ENCODE measurements at places on chromosomes 5 and 9.

GRCh38 chr9:69346596-69347390, 21.8 kb downstream of the ENTREP1 start:
- no peak for DNase-seq

- no peak for DNase-seq
These were observed 243.8 kb downstream of the CSNK1G3 start for GRCh38 chr5:123755653-123756317.

DNA sequence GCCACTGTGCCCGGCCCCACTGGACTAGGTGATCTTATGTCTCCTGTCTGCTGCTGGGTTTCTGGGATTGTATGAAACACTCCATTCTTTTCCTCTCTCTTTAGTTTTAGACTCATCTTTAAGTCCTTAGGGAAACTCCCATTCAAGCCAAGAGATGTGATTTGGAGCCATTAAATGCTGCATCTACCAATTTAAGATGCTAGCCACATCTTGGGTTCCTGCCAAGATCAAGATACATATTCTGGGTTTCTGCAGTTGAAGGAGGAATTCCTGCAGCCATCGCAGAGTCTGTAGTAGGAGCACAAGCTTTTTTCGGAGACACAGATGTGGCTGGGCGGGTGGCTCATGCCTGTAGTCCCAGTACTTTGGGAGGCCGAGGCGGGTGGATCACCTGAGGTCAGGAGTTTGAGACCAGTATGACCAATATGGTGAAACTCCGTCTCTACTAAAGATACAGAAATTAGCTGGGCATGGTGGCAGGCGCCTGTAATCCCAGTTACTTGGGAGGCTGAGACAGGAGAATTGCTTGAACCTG, 23.2 kb downstream of the STXBP1 start:
- no peak for DNase-seq

- no peak for DNase-seq
These were observed 35.9 kb downstream of the FBXW2 start for GRCh38 chr9:120757026-120757913.

GRCh38 chr9:112789473-112789872, 38.9 kb downstream of the SNX30 start:
- no peak for DNase-seq

GRCh38 chr5:149011084-149011483, 51.8 kb downstream of the SH3TC2 start:
- no peak for DNase-seq

- no peak for DNase-seq
These were observed 32.4 kb downstream of the GOLGA2 start for GRCh38 chr9:128243215-128244018.

DNA sequence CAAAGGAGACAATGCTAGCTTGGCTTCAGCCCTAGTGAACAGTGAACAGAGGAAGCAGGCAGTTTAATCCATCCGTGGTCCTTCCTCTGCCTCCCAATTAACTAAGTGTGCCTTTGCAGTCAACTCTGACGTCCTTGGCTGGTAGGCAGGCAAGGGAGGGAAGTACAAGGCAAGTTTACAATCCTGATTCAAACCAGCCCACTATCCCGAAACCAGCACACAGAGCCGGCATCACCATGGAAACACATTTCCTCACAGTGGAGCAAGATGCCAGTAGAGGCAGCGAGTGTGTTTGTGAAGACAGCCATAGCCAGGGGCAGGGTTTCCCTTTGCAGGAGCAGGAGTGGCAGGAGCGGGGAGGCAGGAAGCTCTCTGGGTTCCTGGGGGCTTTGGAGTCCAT, 73.9 kb downstream of the GOLPH3 start:
- no peak for DNase-seq

DNA sequence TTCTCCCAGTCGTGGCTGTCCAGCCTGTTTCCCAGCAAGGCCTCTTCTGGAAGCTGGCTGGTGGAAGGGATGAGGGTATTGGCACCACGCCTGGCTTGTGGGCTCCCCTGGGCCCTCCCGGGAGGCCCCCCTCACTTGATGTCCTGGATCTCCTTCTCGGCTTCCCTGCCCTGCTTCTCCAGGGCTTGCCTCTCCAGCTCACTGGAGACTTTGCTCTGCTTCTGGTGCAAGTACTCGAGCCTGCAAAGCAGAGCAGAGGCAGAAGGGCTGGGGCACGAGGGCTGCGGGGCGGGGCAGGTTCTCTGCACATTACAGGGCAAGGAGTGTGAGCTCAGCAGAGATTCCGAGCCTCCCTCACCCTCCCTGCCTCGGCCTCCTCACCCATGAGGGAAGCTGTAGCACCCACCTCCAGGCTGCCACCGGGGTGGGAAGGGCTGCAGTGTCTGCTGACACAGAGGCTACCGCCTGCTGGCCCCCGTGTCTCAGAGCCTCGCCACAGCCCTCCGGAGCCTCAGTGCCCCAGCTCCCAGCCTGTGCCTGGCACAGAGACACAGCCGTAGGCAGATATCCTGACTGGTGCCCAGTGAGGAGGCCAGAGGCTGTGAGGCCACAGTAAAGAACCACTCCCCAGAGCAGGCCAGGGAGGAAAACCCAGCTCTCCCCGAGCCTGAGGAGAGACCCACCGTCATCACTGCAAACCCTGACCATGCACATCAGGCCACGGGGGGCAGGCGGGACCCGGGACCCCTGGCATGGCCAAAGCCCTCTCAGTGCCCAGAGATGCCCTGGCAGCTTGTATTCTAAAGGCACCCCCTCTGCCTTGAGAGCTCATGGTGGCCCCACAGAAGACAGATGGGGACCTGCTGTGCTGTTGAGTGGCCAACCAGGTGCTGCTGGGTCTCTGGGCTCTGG, 7.2 kb downstream of the SNAPC4 start:
- no peak for DNase-seq

- peak; percentile 70 for DNase-seq
These were observed 376.9 kb downstream of the DTWD2 start for GRCh38 chr5:118611332-118611945.

- DNase-seq: no peak
These were observed 23.4 kb downstream of the ANKRA2 start for GRCh38 chr5:73542020-73542419.

DNA sequence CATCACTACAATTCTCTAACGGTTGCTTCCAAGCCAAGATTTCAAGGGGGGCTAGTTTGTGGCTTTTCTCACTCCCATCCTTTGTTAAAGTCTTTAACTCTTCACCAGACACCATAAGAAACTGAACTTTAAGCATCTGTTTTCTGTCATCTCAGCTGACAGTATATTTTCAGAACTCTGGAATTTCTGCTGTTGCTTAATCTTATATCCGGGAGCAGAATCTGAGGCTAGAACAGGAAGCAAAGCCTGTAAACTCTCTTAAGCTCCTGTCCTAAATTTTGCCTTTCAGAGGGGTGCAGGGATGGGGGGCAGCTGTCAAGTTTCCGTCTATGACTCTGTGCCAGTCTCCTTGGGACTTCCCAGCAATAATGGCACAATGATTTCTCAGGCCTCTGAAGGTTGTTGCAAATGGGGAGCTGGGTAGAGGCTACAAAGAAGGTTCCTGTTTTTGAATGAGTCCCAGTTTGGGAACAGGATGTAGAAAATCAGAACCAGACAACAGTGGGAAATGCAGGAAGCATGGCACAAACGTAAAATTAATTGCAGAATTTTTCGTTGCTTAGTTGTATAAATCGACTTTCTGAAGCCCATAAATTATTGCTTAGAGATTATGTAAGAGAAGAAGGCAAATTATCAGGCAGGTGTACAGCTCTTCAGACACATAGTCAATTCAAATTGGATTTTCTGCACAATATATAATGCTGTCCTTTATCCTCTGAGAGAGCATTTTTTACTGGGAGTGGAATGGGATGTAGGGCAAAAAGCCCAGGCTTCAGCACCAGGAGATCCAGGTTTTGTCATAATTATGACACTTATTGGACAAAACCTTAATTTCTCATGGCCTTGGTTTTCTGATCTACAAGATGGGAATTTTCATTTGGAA, 430.9 kb downstream of the DMAC1 start:
- no peak for DNase-seq

GRCh38 chr5:115661101-115661500, 35.3 kb upstream of the TMED7 start:
- no peak for DNase-seq

- DNase-seq: no peak
These were observed 11.4 kb upstream of the C1QTNF3 start for GRCh38 chr5:34054400-34054729.

DNA sequence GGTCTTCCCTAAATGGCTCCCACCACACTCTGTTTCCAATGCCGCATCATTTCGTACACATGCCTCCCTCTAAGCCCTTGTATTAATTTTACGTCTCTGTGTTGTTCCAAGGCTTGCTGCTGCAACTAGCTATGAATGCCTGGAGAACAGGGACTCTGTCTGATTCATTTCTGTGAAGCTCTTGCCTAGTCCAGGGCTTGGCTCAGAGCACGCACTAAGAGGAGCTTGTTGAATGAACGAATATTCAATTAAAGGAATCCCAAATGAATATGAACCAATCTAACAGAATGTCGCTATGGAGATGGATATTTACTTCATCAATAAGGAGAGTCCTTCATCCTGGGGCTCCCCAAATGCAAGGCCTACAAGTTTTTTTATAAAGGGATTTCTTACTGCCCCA, 55.3 kb downstream of the TGFBR1 start:
- DNase-seq: no peak

- DNase-seq: no peak
These were observed 9.0 kb downstream of the GPSM1 start for GRCh38 chr9:136336156-136336870.

GRCh38 chr5:91090995-91091394, 292.1 kb downstream of the ARRDC3 start:
- no peak for DNase-seq

DNA sequence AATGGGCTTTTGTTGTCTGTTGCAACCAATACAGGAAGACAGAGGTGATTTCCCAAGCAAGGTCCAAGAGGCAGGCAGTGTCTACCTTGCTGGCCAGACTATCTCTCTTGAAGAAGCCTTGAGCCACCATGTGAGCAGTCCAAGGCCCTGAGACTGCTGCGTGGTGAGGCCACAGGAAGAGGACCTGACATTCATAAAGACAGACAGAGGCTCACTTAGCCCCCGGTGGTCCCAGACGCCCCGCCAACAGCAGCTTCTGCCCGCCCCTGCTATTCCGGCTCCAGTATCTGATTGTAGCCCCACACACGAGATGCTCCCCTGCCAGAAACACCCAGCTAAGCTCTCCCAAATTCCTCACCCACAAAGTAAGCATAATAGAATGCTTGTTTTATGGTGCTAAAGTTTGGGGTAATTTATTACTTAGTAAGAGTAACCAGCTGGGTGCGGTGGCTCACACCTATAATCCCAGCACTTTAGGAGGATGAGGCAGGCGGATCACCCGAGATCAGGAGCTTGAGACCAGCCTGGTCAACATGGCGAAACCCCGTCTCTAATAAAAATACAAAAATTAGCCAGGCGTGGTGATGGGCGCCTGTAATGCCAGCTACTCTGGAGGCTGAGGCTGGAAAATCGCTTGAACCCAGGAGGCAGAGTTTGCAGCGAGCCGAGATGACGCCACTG, 22.8 kb upstream of the FUBP3 start:
- no peak for DNase-seq

DNA sequence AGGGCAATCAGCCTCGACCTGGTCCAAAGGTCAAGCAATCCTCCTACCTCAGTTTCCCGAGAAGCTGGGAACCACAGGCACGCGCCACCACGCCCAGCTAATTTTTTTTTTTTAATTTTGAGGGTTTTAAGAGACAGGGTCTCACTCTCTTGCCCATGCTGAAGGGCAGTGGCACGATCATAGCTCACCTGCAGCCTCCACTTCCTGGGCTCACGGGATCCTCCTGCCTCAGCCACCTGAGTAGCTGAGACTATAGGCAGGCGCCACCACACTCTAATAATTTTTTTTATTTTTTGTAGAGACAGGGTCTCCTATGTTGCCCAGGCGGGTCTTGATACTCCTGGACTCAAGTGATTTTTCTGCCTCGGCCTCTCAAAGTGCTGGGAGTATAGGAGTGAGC, 1.6 kb downstream of the UIMC1 start:
- no peak for DNase-seq

DNA sequence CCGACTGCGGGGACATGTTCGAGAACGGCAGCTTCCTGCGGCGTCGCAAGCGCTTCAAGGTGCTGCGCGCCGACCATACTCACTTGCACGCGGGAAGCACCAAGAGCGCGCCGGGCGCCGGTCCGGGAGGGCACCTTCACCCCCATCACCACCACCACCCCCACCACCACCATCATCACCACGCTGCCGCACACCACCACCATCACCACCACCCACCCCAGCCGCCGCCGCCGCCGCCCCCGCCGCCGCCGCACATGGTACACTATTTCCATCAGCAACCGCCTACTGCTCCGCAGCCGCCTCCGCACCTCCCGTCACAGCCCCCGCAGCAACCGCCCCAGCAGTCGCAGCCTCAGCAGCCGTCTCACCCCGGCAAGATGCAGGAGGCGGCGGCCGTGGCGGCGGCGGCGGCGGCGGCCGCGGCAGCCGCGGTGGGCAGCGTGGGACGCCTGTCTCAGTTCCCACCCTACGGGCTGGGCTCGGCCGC, 514 bp downstream of the FOXB2 start:
- DNase-seq: peak; percentile 34

DNA sequence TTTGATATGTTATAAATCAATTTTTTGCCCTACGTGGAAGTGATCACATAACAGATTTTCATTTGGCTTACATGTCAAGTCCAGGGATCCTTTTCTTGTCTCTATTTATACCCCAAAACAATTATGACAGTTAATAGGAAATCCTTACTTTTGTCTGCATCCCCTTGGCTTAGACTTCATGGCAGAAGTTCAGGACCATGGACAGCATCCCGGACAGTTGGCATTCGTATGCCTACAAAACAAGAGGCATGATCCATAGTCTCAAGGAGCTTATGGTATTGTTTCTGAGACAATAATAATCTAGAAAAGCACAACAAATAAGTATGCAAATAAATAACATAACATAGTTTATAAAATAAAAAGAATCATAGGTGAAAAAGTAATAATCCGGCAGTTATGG, 214.3 kb upstream of the GRIA1 start:
- no peak for DNase-seq

DNA sequence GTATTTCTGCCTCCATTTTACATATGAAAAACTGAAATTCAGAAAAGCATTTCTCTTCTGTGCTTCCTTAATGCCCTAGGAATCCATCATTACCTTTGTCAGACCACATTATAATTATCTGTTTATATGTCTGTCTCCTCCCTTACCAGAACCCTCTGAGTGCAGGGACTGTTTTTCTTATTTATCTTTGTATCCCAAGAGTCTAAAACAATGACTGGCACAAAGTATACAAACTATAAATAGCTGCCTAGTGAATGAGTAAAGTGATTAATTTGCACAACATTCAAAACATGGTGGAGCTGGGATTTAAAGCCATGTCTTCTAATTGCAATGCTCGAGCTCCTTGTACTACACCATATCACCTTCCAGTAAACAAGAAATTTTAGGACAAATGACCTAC, 49.3 kb upstream of the HK3 start:
- no peak for DNase-seq

DNA sequence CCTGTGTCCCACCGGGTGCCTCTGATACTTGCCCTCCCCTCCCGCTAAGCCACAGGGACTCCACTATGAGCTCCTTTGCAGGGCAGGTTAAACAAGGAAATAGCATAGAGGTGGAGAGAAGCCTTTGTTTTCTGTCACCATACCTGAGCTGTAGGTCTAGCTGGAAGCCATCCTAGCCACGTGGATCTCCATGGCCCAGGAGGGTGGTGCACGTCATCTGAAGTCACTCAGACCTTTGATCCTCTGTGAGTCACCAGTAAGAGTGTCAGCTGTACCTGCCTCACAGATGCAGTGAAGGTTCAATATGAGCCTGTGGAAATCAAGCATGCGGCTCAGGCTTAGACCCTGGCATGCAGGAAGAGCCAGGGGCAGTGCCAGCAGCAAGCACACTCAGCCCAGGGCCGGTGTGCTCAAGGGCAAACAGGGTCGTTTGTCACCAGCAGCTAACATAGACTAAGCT, 55.1 kb downstream of the ASS1 start:
- no peak for DNase-seq

GRCh38 chr5:122311497-122311960, 508 bp upstream of the SNCAIP start:
- DNase-seq: no peak

Data from glutamatergic neuron (in vitro differentiated cells).